ENCODE measurements at places on chromosomes 2 and 18.

- DNase-seq: no peak
Observed at GRCh38 chr2:191634791-191635190, 43.1 kb upstream of the NABP1 start.

- DNase-seq: no peak
Observed at GRCh38 chr2:80706541-80706940, 402.0 kb upstream of the LRRTM1 start.

DNA sequence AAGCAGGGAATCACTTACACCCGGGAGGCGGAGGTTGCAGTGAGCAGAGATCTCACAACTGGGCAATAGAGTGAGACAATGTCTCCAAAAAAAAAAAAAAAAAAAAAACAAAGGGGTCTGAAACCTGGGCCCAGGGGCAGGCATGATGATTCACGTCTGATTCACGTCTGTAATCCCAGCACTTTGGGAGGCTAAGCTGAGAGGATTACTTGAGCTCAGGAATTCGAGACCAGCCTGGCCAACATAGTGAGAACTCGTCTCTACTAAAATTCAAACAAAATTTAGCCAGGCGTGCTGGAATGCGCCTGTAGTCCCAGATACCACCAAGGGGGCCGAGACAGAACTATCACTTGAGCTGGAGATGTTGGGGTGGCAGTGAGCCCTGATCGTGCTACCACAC, 30.3 kb downstream of the TEX44 start:
- no peak for DNase-seq

GRCh38 chr2:9739531-9739964, 103.7 kb upstream of the TAF1B start:
- DNase-seq: peak; percentile 14

GRCh38 chr2:41038408-41038807, 586.5 kb upstream of the SLC8A1 start:
- peak; percentile 31 for DNase-seq

- DNase-seq: peak; percentile 37
Observed at GRCh38 chr18:2723207-2723606, 67.7 kb downstream of the SMCHD1 start.

DNA sequence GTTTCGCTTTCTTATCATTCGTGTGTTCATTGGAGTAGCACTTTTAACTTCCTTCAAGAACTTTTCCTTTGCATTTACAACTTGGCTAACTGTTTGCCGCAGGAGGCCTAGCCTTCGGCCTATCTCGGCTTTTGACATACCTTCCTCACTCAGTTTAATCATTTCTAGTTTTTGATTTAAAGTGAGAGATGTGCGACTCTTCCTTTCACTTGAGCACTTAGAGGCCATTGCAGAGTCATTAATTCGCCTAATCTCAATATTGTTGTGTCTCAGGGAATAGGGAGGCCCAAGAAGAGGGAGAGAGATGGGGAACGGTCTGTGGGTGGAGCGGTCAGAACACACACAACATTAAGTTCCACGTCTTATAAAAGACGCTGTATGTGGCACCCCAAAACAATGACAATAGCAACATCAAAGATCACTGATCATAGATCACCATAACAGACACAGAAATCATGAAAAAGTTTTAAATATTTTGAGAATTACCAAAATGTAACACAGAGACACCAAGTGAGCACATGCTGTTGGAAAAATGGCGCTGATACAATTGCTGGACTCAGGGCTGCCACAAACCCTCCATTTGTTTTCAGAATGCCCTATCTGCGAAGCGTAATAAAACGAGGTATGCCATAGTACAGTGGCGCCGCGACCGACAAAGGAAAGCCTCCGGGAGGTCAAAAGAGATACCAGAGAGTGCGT, 553 bp downstream of the TIGD1 start:
- no peak for DNase-seq

Data from kidney tubule cell (primary cell).